ENCODE measurements at places on chromosomes 12 and 14.

- no peak for DNase-seq
Measured at GRCh38 chr14:85118274-85118673, 411.7 kb upstream of the FLRT2 start.

DNA sequence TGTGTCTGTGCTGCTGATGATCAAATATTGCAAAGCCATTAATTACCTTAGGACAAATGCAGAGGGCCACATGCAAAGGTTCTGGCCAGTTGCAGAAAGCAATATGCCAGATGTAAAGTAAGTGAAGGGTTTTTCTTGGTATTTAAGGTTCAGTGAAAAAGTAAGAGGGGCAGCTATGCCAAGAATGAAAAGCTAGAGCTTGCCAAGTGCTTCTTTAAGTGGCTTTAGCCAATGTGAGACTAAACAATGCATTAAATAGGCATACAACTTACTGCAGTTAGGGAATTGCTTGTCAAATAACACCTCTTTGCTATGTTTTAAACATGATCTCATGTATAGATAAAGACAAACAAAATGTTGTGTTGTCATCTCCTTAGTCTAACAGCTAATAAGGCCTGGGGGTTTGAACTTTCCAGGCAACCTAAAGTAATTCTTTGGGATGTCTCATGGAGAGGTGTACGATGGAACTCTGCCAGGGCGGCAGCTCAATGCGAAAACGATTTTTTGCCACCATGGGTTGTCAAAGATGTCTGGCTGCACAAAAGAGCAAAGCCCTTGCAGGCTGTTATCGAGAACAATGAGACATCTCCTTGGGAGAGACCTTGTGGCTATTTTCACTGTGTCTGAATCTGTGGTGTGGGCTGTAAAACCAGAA is 12.0 kb downstream of the IGF1 start:
- no peak for DNase-seq

GRCh38 chr12:93197067-93197593 is 180.6 kb upstream of the NUDT4 start:
- DNase-seq: no peak

GRCh38 chr12:126935435-126935834 is 1331.5 kb upstream of the TMEM132C start:
- DNase-seq: no peak

DNA sequence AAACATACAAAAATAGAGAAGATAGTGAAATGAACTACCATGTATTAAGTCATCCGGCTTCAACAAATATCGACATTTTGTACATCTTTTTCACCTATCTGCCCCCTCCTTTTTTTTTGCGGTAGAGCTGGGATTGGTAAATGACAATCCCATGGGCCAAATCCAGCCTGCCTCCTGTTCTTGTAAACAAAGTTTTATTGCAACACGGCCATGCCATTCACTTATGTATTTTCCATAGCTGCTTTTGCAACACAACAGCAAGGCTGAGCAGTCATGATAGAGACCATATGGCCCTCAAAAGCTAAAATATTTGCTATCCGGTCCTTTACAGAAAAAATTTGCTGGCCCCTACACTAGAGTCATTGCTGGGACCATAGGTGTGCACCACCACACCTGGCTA is 58.1 kb upstream of the PLEKHG3 start:
- no peak for DNase-seq

- no peak for DNase-seq
Measured at GRCh38 chr12:896031-896430, 53.5 kb downstream of the RAD52 start.

DNA sequence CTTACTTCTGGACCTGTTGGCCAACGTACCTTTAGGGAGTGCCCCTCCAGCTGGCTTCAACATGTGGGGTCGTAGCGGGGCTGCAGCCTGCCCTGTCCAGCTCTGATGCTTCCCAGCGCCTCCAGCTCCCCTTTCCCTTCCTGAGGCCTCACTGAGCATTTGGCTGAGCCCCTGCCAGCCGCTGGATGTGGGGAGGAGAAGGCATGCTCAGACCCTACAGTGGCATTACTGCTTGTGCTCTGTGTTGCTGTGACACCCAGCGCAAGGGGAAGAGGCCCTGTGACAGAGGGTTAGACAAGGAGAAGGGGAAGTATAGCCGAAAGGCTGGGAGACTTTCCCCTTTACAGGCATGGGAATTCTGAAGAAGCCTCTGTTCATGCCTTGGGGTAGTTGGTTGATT is 145.9 kb downstream of the PRKCH start:
- no peak for DNase-seq
